Psoas muscle (tissue), 8 donors: ENCODE measurements at places on chromosomes 2 and 18. TPM values are rescaled to one million over a fixed set of nuclear protein-coding genes. Genes with fewer than 3 reads are reported as not detected.

The SIX2 gene
- total RNA-seq: 30.4 TPM

DNA sequence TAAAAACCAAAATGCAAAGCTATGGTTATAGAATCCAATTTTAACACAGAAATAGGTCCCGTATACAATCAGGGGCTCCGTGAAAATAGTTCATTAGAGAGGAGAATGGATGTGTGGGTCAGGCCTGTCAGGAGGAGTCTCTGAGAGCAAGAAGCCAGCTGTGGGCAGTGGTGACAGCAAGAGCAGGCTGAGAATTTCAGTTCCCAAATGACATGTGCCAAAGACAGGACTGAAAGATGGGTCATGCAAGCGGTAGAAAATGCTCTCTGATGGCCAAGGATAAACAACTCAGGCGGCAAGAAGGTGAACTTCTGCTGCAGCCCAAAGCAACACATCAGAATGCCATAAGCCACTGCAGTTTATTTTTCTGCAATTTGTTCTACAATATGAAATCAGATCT lies 100.4 kb downstream of the CCDC141 start:
- no peak for DNase-seq

- DNase-seq: no peak
These were observed 39.1 kb upstream of the PRLH start for GRCh38 chr2:237527233-237527632.

DNA sequence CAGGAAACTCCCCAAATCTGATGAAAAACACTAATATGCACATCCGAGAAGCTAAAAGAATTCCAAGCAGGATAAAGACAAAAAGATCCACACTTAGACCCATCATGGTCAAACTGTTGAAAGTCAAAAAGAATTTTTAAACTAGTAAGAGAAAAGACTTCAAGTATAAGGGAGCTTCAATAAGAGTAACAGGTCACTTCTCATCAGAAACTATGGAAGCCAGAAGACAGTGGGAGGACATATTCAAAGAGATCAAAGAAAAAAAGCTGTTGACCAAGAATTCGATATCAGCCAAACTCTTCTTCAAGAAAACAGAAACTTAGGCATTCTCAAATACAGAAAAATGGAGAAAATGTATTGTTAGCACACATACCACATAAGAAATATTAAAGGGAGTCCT lies 50.4 kb downstream of the ZC3H8 start:
- no peak for DNase-seq

The BOD1L2 gene
- total RNA-seq: not detected

The NAT8 gene
- not detected for total RNA-seq

The RAB6C gene
- total RNA-seq: 0.11 TPM

DNA sequence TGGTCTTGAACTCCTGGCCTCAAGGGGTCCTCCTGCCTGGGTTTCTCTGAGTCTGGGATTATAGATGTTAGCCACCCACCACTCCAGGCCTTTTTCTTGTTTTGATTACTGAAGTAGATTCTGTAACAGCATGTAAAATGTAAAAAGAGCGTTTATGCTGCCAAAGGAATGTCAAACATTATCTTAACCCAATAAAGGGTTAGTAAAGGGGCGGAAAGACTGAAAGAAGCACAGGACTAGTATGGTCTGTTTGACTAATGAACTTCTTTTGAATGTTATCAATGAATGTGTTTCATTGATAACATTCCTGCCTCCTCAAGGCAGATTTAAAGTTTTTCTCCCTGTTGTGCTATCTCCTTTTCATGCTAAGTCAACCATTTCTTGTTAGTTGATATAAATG lies 29.4 kb downstream of the GPD2 start:
- no peak for DNase-seq

The TRIM43 gene
- not detected for total RNA-seq

The SEMA4C gene
- 10.2 TPM for total RNA-seq

DNA sequence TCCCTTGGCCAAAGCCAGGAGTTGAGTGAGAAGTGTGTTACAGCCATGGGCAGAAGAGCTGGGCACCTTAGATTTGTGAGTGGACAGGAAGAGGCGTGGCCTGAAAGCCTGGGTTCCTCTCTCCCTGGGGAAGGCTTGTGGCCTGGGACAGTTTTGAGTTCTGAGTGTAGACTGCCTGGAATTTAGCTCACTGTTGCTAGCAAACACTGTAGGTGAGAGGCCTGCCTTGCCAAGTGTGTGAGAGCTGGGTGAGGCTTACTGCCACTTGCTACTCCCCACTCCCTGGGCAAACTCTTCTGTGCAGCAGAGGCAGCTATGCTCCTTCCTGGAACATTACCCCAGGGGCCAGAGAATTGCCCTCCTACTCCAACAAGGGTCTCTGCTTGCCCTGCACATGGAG lies 150.0 kb upstream of the GALNT5 start:
- no peak for DNase-seq

DNA sequence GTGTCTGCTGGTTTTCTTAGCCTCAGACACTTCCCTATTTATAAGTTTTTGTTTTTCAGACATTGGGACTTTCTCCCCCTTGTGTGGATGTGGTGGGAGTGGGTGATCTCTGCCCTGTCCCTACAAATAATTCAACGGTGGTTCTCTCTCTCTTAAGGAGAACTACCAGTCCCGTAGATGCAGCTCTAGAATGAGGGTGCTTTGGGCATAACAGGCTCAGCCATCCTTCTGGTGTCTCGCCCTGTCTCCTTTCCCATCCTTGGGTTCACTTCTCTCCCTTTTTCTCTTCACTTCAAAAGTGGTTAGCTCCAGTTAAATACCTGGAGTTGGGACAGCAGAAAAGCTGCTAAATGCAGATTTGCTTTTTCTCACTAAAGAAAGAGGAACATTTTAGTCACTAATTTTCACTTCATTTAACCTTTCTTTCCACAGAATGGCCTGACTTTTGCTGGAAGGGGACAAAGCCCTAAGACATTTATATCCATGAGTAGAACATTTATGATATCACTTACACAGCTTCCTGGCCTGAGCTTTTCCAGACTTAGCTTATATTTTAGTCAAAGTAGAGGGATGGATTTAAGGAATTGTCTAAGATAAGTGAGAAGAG lies 121.2 kb upstream of the CXCR4 start:
- no peak for DNase-seq

DNA sequence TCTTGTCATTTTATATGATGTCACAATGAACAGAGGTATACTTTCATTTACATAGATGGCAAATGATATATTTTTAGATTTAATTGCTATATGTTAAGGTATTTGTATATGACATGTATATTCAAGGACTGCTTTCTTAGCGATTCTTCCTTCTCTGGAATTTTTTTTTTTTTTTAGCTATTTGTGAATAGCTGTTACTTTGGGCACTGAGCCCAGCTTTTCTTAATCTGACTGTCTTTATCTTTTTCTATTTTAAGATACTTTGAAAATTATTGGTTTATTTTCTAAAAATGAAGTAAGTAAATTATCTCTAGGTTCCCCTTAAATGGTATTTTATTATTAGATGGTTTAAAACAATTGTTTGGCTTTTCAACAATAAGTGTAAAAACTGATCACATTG lies 4.0 kb upstream of the GLS start:
- no peak for DNase-seq

DNA sequence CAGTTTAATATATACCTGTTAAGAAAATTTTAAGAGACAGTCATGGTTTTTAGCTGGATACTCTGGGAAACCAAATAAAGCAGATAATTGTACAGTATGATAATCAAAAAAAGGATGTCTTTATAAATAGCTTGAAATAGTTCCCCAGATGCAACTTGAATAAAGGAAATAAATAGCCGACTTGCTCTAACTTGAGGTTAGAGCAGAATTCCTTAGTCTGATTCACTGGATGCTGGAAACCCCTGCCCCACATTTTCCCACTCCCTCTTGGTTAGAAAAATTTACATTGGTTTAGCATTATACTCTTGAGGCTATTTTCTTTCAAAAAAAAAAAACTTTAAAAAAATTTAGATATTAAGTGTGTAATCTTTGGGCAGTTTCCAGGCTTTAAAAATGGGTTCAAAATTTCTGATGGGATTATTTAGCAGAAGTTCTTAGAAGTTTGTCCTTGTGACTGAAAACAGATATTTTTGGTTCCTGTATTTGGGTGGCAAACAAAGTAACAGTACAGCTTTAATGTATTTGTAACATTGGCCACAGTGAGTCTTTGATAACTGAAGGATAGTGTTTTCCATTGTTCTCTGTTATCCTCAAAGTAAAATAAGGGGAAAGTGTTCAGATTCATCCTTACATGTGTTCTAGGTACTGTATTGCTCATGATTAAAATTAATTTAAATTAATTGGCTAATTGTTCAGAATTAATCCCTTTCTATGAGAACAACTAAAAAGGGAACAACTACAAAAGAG lies 39.6 kb downstream of the ITGAV start:
- DNase-seq: no peak

The RPL37A gene
- total RNA-seq: 2,754 TPM

- DNase-seq: no peak
These were observed at the start of gene MARCO for GRCh38 chr2:118942031-118942430. MARCO (plus strand) TSS chr2:118942194; CDS start chr2:118942301, 107 bp downstream.

DNA sequence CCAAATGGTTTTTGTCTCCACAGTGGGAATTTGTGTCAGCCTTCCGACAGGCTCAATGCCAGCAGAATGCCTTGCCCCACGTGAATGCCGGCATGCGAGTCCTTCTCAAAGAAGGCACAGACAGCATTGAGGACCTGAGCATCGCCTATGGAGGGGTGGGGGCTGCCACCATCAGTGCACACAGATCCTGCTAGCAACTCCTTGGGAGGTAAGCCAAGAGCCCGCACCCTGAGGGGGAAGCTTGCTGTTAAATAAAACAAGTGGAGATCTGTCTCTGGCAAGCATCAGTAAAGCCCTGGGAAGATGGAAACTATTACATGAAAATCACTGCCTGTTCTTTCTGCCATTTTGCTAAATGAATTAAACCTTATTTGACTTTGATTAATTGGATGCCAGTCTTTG lies 67.5 kb upstream of the BZW1 start:
- no peak for DNase-seq

DNA sequence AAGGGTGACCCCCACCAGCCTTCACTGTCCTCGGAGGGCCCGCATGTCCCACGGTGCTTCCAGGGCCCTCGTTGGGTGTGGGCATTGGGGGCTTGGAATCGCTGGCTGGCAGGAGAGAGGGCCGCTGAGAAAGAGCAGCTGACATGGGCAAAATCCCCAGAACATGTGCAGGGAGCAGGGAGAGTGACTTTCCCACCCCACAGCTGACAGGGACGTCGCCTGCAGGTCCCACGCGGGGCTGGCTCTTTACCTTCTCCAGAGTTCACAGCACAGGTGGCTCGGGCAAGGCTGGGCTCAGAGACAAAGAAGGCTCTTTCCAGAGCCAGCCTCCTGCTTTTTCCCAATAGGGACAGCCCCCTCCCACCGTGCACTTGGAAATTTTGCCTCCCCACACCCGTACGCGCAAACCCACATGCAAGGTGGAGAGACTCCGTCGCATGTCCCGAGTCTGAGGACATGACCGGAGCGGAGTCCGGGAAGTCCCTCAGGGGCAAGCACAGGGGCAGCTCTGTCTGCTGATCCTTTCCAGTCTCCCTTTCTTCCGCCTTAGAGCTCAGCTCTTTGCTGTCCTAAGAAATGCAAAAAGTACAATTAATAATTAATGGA lies 370.2 kb upstream of the MYT1L start:
- no peak for DNase-seq

DNA sequence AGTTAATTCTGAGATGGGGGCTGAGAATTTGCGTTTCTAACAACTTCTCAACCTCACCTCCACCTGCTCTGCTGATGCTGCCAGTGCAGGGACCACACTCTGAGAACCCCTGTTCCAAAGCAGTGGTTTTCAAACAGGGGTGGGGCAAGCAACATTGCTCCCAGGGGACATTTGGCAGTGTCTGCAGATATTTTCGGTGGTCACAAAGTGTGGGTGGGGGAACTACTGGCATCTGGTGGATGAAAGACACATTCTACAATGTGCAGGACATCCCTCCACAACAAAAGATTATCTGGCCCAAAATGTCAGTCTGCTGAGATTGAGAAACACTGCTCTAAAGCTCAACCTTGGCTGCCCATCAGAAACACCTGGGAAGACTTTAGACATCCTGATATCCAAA lies 188.7 kb upstream of the SATB2 start:
- DNase-seq: no peak

The IL18R1 gene
- 0.80 TPM for total RNA-seq

The GBX2 gene
- not detected for total RNA-seq

The LAMA3 gene
- 0.49 TPM for total RNA-seq

DNA sequence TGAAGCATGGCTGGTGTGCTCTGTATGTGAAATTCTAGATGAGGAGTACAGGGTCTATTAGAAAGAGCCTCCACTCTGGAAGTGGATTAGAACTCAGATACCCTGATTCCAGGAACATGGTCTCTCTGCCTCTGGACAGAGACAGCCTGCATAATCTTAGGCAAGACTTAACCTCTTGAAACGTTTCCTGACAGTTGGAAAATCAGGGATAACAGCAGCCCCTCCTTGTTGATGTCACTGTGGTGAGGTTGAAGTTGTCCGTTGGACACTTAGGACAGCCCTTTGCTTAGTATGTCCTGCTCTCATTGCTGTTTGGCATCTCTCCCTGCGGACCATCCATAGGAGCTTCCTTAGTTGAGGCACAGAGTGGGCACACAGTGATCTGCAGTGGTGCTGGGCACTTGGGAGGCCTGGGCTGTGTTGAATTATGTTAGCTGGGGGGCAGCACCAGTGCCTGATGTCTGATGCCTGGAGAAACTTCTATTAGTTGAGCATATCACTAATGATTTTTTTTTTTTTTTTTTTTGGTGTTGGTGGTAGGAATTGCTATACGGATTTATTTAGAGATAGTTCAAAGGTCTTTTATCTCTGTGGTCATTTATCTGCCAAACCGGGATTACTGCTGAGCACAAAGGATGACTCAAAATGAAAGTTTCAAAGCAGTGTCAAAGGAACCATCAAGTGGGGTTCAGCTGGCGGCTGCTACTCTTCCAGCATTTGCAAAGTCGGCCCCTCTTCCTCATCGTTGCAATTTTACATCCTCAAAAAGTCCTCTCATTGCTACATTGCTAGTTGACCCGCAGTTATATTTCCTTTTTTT lies 28.8 kb downstream of the SETBP1 start:
- DNase-seq: no peak

GRCh38 chr18:48931680-48932461 lies 18.9 kb downstream of the SMAD7 start:
- DNase-seq: no peak

The AGXT gene
- total RNA-seq: 0.30 TPM

GRCh38 chr2:137677466-137677865 lies 286.8 kb upstream of the HNMT start:
- no peak for DNase-seq

The EDAR gene
- total RNA-seq: not detected

- no peak for DNase-seq
These were observed 148.1 kb downstream of the BAZ2B start for GRCh38 chr2:159468257-159468656.
